Thoracic aorta (tissue), 2 donors: ENCODE measurements at places on chromosomes 2 and 18.
A peak's percentile ranks its signal among the peaks of the same experiment; 100 is the strongest.

- DNase-seq = no peak
These were observed 980.8 kb downstream of the TSN start for GRCh38 chr2:122736279-122736678.

- DNase-seq = no peak
These were observed 20.3 kb upstream of the KIDINS220 start for GRCh38 chr2:8857709-8858108.

GRCh38 chr2:46887028-46887885 is 28.3 kb downstream of the MCFD2 start:
- DNase-seq = no peak

GRCh38 chr2:10305715-10306114 is 3.0 kb downstream of the HPCAL1 start:
- no peak for DNase-seq

DNA sequence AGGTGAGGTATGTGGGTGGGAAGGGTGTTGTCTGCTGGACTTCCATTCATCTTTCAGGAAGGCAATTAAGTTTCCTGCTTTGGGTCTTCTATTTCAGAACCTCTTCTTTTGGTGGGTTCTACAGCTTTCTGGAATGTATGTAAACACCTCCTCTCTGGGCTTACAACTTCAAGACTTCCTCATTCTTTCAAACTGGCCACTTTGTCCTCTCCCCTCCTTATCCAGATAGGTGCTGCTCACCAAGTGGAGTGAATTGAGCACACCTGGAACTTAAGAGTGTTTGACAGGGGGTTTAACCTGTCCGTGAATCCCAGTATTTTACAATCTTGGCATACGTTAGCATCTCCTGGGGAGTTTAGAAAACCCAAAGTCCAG is 5.2 kb upstream of the MRPL33 start:
- no peak for DNase-seq

DNA sequence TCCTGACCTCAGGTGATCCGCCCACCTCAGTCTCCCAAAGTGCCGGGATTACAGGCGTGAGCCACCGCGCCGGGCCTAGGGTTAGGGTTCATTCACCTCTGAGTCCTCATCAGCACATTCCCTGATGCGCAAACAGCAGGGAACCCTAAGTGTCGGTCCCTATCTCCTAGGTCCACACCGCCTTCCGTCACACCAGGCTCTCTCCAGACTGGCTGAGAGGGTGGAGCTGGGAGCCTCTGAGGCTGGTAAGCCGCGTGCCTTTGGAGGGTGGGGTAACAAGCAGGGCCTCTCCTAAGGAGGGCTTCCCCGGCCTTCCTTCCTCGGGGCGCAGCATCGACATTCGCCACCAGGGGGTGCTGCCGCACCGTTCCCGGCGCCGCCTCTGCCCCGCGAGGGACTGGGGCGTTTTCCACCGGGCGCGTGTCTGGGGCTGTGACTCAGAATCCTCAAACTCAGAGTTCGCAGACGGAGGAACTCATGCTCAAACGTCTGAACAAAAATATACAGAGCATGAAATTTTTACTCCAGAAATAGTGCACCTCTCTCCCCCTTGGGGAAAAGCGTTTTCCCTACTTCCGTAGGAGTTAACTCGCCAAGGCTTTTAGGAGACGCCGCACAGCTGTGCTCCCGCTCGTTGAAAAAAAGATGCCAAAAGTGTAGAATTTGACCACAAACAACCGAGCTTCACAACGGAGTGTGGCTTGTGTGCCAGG is 63.9 kb upstream of the ASAP2 start:
- peak; percentile 45 for DNase-seq

GRCh38 chr18:62767321-62767720 is 52.0 kb downstream of the PHLPP1 start:
- no peak for DNase-seq

DNA sequence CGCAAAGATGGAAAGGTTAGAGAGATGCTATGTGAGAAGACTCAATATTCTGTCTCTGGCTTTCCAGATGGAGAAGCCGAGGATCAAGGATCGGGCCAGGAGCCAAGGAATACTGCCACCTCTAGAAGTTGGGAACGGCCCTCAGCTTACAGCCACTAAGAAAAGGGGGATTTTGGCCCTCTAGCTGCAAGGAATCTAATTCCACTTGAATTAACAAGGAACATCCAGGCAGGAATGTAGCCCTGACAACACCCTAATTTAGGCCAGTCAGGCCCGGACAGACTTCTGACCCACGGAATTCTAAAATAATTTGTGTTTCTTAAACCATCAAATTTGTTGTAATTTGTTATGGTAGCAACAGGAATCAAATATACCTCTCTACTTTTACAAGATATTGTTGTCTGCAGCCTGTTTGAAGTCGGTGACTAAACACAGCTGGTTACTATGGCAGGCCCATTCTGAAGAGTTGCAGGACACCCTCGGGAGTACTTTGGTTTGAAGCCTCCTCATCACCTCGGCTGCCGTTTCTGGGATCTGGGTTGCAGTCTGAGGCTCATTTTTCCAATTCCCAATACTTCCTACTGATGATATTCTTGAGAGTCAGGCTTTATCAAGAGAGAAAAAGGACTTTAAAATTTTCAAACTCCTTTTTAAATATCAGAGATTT is 1131.2 kb downstream of the TSN start:
- DNase-seq = no peak

- DNase-seq = no peak
These were observed 132.9 kb downstream of the NR4A2 start for GRCh38 chr2:156199588-156199987.

DNA sequence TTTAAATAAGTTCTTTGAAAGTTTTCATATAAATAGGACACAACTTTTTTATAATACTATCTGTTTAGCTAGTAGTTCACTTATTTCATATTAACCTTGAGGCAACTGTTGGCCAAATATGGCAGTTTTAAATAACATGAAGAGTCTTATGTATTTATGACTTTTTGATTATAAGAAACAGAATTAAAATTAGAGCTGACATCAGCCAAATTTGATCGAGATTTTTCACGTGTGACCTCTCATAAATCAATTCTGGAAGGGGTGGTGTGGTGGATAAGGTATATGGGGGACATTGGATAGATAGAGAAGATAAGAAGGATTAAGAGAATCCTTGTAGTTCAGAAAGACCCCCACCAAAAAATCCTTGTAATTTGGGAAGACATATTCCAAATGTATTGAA is 776.6 kb downstream of the LRRTM4 start:
- no peak for DNase-seq

- no peak for DNase-seq
These were observed 39.7 kb upstream of the B3GNT7 start for GRCh38 chr2:231355508-231356465.

DNA sequence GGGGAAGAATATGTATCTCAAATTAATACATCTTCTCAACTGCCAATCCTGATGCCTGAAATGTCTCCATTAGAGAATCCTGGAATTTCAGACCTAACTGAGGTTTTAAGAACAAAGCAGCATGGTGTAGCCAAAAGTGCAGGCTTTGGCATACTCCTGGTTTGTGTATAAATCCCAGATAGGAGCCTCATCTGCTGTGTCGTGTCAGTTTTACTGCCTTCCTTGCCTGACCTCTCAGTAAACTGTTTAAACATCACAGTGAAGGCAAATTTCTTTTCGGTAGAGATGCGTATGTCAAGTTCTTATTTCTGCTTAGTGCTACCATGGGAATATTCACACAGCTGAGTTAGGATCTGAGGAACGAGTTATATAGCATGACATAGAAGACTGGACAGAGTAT is 7.3 kb downstream of the SCG2 start:
- DNase-seq = no peak

GRCh38 chr18:37502601-37503000 is 63.0 kb downstream of the CELF4 start:
- DNase-seq = no peak
